Glomerular endothelial cell (primary cell): ENCODE measurements at places on chromosomes 3 and 15.

- DNase-seq: no peak
These were observed 169.7 kb upstream of the AGTR1 start for GRCh38 chr3:148528024-148528423.

GRCh38 chr15:31101262-31102038 is at the start of gene TRPM1:
Gene TRPM1 (minus strand): TSS chr15:31101725. CDS start chr15:31081355, 20,370 bp downstream.
- DNase-seq: no peak

DNA sequence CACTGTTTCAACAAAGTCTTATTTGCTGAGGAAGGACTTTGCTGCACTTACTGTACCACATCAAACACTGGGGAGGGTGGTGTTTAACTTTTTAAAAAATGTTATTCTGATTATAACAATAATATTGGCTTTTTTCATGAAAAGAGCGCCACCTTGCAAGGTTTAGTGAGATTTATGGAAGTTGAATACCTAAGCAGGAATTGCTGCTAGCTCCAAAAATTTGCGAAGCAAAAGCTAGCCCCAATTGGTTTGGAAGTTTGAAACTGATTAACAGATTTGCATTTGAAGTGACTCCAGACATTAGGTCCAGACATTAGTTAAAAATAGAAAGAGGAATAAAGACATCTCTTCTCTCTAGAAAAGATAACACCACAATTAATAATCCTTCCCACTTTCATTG is 6.7 kb downstream of the ZIC1 start:
- no peak for DNase-seq

DNA sequence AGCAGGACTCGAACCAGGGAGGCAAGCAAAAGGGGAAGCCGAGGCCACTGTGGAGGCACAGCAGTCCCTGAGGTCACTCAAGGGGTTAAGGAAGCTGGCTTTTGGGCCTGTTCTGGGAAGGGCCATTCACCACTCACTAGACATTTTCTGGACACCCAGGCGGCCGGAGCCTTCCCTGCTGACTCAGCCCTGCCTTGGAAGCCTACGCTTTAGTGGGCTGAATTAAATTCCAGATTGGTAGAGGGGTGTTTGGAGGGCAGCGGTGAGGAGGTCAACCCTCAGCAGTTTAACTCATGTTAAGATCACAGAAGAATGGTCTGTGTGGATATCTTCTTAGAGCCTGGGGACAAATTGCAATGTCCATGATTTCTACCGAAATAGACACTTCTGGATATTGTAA is 152.8 kb downstream of the GABRG3 start:
- DNase-seq: no peak

DNA sequence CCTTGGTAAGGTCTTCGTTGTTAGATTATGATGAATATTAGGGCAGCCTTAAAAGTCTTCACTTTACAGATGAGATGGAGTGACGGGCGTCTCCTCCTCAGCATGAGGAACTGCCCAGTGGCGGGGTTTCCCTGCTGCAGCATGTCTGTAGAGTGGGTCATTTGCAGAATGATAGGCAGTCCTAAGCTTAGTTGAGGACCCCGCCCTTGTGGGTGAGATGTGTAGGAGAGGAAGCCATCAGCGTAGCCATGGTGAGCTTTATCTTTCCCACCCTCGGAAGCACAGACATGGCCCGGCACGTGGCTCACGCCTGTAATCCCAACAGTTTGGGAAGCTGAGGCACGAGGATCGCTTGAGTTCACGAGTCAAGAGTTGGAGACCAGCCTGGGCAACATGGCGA is 877 bp downstream of the NIT2 start:
- no peak for DNase-seq

- DNase-seq: no peak
These were observed 46.6 kb upstream of the CTSH start for GRCh38 chr15:78991476-78991875.

- DNase-seq: no peak
These were observed 13.2 kb downstream of the MRAS start for GRCh38 chr3:138361561-138361971.

DNA sequence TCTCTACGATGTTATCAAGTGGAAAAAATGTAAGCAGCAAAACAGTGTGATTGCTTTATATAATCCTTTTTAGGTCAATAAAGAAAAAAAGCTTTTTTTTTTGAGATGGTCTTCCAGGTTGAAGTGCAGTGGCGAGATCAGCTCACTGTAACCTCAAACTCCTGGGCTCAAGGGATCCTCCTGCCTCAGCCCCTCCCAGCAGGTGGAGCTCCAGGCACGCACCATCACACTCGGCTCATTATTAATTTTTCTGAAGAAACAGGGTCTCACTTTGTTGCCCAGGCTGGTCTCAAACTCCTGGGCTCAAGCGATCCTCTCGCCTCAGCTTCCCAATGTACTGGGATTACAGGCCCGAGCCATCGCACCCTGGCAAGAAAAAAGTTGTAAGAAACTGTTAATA is 17.3 kb downstream of the RNF168 start:
- no peak for DNase-seq

DNA sequence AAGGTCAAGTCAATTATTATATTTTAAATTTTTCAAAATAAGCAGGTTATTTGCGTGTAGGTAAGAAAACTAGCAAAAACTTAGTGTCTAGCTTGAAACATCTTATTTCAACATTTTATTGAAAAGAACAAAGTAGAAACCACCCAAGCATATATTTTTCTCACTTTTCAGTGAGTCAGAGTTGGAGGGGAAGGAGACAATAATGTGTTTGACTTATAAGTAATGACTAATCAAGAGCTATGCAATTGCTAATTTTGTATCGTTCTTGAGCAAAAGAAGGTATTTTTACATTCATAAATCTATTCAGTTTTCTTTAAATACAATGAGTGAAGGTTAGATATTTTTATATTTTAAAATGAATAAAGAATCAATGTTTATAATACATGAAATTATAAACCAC is 54.4 kb upstream of the P2RY1 start:
- no peak for DNase-seq

DNA sequence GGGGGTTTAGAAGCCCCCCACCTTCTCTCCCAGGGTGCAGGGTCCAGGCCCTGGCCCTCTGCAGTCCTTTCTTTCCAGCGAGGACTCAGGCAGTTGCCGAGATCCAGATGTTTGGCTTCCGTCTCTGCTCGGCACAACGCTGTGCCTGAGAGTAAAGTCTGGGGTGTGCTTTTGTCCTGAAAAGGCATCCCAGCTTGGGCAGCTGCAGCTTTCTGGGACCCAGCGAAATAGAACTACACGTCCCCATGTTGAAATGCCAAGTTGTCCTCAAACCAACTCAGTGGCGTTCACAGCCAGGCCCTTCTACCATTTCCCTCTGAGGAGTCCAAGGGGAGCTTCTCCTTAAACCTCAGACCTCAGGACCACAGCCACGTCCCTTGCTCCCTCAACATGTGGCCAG is 23.1 kb downstream of the FGD5 start:
- DNase-seq: no peak

GRCh38 chr3:177528306-177529070 is 331.2 kb upstream of the TBL1XR1 start:
- DNase-seq: no peak

DNA sequence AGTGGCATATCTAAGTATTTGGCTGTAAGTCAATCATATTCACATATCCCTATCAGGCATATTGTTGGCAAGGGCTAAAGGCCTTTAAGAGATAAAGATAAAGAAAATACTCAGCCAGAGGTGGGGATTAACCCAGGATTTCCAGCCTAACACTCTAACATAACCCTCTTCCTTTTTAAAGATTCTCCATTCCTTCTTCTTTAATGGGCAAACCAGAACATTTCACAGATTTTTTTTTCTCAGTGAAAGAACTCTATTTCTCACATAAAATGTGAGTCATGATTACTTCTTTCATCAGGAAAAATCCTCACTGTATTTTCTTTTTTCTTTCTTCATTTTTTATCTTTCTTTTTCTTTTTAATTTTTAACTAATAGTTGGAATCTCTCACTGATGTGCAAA is 200.4 kb downstream of the NR1D2 start:
- no peak for DNase-seq

DNA sequence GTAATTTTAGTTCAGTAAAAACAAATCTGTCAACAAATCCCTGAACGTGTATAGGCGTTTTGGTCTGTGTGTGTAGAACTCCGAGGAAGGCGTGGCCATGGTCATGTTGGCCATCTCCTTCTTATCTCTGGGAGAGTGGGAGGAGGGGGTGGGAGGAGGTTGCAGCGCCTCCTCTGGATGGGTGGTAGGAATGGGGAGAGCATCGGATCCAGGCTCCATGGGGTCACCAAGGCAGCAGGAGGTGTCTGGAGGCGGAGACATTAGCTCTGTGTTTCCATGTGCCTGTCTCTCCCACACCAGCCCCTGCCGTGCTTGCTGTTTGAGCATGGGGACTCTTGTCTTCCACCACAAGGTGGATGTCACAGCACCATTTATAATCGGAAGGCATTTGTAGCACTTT is 34.5 kb upstream of the TRPM1 start:
- DNase-seq: no peak

GRCh38 chr3:129610276-129610675 is 3.8 kb upstream of the PLXND1 start:
- DNase-seq: no peak
